ENCODE measurements at places on chromosomes 11 and 22.
A peak's percentile ranks its signal among the peaks of the same experiment; 100 is the strongest.

DNA sequence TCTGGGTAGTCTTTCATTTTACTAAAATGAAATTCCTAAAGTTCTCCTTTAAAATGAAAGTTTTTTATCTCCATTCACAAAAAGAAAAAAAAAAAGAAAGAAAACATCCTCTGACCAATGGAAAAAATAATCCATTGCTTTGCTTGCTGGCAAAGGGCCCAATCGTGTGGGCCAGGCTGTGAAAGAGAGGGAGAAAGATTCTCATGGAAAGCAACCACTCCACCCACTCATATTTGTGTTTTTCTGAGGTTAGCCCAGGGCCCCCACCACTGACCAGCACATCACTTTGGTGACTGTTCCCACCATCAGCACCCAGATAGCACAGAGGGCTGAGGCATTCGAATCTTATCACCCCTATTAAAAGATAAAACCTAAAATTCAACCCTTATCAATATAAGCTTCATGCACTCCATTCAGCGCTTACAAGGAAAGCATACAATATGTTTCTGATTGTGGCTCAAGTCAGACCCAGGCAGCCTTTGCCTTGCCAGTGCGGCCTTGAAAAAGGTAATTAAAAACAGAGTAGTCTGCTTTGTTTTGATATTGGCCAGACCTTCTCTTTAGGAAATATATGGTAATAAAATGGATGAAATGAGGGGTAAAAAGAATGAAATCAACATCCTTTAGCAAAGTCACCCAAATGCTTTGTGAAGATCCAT lies 192.8 kb downstream of the ETS1 start:
- no peak for DNase-seq

DNA sequence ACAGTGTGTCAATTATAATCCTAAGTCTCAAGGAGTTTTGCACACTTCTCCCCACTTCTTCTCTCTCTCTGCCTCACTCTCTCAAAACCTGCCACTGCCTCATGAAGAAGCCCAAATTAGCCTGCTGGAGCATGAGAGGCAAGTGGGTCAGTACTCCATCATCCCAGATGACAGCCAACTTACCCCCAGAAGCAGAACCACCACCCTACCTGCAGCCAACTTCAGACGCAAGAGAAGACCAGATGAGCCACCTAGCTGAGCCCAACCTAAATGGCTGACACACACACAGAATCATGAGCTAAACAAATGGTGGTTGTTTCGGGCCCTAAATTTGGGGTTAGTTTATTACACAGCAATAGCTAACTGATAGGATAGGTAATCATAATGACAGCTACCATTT lies 61.2 kb downstream of the CD82 start:
- no peak for DNase-seq

DNA sequence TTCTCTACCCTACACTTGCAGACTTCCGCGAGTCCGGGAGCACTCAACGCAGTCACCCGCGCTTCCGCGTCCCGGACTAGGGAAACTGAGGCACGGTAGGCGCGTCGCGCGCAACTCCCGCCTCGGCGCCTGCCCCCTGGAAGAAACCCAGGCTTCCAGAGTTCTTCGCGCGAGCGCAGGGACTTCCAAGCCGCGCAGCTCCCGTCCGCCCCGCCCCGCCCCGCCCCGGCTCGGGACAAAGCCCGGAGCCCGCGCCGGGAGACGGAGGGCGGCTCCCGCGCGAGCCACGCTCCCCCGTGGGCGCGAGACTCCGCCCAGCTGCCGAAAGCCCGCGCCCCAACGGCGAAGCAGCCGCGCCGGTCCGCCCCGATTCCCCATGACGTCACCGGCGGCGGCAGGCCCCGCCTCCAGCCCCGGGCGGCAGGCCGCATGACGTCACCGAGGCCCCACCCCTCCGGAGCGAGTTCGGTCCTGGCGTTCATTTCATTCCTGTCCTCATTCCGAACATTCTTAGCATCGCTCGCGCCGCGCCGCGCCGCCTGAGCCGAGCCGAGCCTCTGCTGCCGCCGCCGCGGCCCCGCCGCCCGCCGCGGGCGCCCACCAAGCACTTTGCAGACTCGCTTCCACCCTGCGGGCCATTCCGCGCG lies at the start of gene TEAD1:
Gene TEAD1 (plus strand): TSS at position 498 of the 647 bp plus-strand sequence.
- DNase-seq, result peak; percentile 44

- peak; percentile 4 for DNase-seq
Observed at GRCh38 chr11:113994077-113994954, 19.4 kb downstream of the HTR3A start.

DNA sequence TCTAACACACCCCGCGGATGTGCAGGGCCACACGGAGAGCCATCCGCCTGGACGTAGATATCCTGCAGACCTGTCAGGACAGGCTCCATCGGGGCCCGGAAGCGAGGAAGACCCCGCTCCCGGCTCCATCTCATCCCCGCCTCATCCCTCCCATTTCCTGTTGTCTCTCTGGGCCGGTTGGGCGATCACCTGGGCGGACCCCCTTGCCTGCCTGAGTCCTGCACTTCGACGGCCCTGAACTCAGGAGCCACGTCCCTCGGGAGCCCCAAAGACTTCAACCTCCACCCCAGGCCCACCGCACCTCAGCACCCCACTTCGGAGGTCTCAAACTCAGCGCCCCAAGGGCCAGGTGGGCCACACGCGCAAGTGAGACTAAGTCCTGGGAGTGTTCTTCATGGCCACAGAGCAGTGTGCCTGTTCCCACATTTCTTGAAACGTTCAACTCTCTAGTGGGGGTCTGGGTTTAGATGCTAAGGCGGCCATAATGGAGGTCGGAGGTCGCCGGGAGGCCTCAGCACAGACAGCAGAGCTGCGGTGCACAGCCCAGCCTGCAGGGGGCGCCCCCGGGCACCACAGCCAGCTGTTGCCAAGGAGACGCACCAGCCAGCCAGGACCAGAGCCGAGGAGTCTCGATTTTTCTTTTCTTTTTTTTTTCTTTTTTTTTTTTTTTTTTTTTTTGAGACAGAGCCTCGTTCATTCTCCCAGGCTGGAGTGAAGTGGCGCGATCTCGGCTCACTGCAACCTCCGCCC lies 26.0 kb upstream of the FADD start:
- DNase-seq, result no peak

All from activated CD8-positive, alpha-beta memory T cell treated with anti-CD3 and anti-CD28 coated beads for 4 hours (primary cell).